CD4-positive, alpha-beta T cell treated with Interferon alpha-2 for 1 hour (primary cell): ENCODE measurements at places on chromosomes 7 and 10.

DNA sequence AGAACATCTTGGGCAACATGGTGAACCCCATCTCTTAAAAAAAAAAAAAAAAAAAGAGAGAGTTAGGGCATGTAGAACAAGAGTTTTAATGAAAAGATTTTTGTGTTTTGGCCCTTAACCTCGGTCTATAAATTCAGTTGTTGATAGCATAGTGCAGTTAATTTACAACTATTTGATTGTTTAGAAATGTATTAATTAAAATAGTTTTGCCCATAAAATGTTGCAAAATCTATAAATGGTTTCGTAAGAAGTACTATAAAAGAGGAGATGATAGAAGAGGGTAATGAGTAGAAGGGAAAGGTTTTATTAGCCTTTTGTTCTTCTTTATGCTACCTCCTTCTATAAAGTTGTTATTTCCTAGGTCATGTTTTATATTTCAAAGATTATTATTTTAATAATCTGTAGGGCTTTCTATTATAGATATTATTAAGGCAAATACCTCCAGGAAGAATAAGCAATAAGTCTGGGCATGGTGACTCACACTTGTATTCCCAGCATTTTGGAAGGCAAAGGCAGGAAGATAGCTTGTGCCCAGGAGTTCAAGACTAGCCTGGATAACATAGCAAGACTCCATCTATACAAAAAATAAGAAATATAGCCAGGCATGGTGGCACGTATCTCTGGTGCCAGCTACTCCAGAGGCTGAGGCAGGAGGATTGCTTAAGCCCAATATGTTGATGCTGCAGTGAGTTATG lies 73.3 kb downstream of the MCU start:
- no peak for DNase-seq

GRCh38 chr10:8088504-8088903 lies 34.0 kb downstream of the GATA3 start:
- peak; percentile 68 for DNase-seq

DNA sequence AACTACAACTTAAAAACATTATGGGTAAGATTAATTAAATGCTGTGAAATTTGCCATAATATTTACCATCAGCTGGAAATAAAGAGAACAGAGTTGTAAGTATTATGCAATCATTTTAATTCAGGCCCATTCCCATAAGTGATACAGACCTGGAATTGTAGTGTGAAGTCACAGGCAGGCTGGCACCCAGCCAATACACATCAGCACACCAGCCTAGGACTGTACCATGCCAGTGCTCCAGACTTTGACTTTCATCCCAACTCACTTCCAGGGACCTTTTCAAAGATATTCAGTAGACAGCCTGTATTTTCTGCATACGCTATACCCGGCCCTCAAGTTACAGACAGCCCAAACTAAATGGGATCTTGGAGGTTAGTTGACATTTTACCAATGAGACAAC lies 143.3 kb downstream of the TES start:
- DNase-seq = no peak

- peak; percentile 72 for DNase-seq
Observed at GRCh38 chr7:45917658-45918057, 3.4 kb downstream of the IGFBP3 start.

DNA sequence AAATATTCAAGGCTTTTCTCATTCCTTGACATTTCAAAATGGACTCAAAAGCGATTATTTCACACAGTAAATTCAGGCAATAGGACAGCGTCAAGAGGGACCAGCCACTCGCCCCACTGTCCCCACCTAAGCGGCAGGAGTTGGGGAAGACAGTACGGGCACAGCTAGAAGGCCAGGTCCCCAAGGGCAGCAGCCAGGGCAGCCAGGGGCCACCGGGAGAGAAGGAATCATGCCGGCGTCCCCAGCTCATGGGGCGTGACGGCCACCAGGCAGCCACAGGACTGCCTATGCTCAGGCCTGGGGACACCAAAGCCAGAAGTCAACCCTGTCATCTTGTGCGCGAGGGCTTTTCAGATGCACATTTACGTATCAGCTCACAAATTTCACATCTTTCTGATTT lies 225.7 kb upstream of the PPP2R2D start:
- DNase-seq = no peak

DNA sequence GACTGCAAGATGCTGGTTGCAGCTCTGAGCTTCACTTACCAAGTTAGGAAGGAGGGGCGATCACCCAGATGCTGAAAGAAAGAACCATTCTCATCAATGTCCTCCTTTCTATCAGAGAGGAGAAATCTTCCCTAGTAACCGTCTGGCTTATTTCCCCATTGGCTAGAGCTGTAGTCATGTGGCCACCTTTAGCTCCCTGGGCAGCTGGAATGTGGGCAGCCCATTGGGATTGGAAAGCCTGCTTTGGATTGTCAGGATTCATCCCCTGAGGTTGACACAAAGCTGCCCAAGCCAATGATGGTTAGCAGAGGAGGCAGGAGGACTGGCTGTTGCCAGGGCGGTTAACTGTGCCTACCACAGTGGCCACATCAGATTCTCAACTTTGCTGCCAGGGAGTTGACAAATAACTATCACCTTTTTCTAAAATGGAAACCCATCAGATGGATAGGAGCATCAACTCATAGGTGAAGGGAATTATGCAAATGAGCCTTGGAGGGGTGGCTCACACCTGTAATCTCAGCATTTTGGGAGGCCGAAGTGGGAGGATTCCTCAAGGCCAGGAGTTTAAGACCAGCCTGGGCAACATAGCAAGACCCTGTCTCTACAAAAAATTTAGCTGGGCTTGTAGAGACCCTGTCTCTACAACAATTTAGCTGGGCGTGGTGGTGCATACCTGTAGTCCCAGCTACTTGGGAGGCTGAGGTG lies 206.4 kb upstream of the GALNT17 start:
- DNase-seq = no peak

GRCh38 chr10:102596506-102596971 lies 47.7 kb upstream of the TRIM8 start:
- peak; percentile 13 for DNase-seq

GRCh38 chr7:155758348-155758747 lies 53.9 kb downstream of the SHH start:
- no peak for DNase-seq

GRCh38 chr7:105218215-105218614 lies 170.5 kb downstream of the SRPK2 start:
- no peak for DNase-seq

DNA sequence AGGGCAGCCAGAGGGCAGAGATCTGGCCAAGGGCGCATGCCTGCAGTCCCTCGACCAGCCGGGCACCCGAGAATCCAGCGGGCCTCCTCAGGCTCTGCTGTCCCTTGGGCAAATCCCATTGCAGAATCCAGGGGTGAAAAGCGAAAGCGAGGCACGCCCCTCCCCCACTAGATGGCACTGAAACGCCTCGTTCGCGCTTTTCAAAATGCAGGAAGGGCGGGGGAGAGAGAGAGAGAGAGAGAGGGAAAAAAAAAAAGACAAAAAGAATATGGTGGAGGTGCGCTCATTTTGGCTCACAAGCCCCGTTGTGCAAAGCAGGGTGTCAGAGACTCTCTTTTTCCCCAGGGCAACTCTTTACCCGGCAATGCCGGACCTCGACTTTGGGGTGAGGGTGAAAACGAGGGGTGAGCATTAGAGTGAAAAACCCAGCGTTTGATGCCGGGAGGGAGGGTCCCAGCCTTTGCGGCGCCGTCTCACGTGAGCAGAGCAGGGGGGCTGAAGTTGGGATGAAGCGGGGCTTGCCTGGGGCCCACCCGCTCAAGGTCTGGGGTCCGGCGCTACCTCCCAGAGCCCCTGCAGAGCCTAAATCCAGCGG lies 2.5 kb upstream of the TMEM178B start:
- no peak for DNase-seq

DNA sequence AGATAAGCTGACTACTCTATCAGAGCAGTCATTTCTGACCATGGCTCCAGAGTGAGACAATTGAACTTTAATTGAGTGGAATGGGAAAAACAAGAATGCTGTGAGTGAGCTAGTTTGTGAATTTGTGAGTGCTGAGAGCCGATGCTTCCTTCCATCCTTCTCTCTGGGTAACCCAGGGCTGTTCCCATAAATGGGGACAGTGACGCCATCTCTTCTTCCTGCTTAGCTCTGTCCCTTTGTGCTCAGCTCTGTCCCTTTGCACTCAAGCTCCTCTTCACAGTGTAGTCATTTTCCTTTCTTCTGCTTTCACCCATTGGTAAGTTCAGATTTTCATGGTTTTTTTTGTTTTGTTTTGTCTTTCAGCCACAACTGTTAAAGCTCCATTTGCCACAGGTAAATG lies 24.4 kb downstream of the C10orf120 start:
- no peak for DNase-seq

DNA sequence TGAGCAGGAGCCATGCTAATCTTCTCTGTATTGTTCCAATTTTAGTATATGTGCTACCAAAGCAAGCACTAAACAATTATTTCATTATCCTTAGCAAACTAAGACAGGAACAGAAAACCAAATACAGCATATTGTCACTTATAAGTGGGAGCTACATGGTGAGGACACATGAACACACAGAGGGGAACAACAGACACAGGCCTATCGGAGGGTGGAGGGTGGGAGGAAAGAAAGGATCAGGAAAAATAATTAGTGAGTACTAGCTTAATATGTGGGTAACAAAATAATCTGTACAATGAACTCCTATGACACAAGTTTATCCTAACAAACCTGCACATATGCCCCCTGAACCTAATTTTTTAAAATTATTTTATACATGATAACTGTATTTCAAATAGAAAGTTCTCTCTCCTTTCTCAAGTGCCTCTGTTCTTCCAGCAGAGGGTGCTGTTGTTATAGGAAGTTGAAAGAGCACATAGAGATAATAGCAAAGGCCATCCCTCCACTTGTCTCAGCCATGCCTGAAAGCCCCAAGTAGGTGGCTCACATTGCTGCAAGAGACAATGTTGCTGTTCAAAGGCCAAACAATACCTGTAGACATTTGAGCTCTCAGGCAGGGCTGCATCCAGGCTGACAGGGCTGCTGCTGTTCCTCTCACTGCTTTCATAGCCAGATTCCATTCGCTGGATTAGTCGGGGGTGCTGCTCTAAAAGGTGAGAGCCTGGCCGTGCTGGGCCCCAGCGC lies 33.4 kb upstream of the PPP3CB start:
- peak; percentile 47 for DNase-seq

- DNase-seq = no peak
Observed at GRCh38 chr7:123215350-123215749, 15.6 kb upstream of the SLC13A1 start.

GRCh38 chr10:28679581-28680357 lies 2.4 kb downstream of the BAMBI start:
- DNase-seq = no peak

- DNase-seq = no peak
Observed at GRCh38 chr10:69457771-69458237, 6.5 kb downstream of the TSPAN15 start.

- DNase-seq = no peak
Observed at GRCh38 chr7:138245682-138246081, 169.4 kb downstream of the AKR1D1 start.

GRCh38 chr7:45347804-45348203 lies 190.2 kb downstream of the RAMP3 start:
- no peak for DNase-seq

- DNase-seq = peak; percentile 78
Observed at GRCh38 chr10:128062881-128063563, 63.2 kb downstream of the MKI67 start.

DNA sequence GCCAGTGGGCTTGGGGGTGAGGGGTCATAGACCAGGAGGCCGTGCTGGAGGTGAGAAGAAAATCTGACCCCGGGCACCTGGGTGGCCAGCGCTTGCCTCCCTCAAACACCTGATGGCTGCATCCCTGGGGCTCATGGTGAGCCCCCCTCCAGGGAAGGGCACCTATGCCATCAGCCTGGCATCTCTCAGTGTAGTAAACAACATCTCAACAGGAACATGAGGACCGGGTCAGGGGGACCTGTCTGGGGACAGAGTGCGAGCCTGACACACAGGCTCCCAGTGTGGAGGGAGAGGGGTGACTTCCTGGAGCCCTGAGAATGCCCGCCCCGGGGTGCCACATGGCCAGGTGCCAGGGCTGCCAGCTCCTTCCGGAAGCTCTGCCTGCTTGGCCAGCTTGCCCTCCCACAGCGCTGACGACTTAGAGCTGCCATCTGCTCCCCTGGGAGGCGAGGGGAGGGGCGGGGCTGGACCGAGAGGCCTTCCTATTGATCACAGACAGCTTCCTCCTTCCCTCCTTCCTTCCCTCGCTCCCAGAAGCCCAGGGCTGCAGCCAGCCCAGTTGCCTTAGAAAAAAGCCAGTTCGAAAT lies 12.3 kb downstream of the STX1A start:
- DNase-seq = peak; percentile 25

DNA sequence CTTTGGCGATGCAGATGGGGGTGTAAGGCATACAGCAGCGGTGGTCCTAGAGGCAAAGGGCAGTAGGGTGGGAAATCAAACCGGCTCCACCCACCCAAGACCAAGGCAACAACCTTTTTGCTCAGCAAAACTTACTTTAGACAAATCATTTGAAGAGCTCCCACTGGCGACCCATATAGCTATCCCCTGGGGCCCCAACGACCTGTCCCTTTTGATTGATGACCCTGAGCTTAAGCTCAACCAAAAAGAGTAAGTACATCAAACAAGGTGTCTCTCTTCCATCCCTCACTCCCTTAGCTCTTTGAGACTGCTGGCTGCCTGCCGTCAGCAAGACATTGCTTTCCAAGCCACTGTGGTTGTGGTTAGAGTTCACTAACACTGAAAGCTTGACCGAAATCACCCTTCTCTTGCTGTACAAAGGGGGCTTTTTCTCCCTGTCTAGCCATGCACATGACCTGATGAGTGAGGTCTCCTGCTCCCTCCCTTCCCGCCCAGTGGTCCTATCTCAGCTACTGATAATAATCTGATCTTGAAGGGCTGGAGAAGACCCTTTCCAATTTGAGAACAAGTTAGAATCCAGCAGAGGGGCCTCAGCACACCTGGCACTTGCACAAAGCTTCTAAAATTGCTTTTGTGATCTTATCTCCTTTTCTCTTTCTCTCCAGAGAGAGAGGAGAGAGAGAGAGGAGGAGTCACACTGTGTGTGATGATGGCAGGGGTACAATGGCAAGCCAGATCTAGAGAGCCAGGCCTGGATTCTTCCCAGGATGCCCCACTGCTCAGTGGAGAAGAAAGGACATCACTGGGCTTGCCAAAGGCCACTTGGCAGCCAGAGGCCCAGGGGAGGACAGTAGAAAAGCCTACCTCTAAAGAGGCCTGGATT lies 42.2 kb downstream of the XPNPEP1 start:
- DNase-seq = no peak

- DNase-seq = no peak
Observed at GRCh38 chr7:154693661-154694060, 309.3 kb downstream of the PAXIP1 start.

DNA sequence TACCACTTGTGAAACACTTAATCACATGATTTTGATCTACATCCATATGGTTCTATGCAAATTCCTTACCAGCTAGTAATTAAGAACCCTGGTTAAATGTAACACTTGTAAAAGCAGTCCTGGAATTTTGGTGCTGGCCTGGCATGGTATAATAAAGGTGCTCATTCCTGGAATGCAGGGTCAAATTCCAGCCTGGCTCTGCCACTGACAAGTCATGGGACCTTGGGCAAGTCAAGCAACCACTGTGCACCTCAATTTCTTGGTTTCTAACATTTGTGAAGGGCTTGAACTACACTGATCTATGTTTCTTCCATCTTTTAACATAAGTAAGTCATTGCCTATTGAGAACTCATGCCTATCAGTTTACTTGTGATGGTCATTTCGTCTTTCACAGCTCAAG lies 91.9 kb upstream of the PIK3CG start:
- no peak for DNase-seq
